ENCODE measurements at places on chromosomes 5 and 9.

DNA sequence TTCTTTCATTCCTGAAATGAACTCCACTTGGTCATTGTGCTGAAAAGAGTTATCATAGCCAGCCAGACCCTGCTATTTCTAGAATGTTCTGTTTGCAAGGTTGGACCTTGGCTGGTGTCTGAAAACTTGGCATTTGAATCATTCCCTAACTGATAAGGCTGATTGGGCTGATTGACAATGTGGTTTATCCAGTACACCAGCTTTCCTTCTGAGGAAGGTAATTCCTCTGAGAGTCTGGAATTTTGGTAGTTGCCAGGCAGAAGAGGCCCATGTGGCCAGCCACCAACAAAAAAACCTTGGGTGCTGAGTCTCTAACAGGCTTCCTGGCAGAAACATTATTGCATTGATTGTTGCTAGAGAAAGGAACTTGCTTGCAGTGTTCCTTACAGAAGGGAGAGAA is 15.3 kb downstream of the SEC61B start:
- DNase-seq = no peak

DNA sequence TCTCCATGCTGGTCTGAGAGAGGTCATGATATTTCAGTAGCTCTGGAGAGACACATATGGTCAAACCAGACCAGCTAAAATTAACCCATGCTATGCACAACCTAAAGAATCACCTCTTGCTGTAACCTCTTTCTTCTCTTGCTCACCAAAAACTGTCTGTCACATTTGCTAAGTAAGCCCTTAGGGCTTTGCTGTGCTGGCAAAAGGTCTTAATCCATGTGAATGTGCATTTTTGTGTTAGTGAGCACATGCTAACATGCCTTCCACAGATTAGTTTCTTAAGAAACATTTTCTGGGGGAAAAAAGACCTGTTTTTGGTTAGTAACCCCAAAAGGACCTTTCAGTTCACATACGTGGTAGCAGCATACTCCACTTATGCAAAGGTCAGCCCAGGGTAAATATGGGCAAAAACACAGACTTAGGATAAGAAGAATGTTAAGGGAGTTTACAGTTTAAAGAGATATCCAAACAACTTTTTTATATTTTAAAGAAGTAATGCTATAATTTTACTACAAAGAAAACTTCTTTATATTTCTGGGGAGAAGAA is 124.2 kb upstream of the CCDC152 start:
- DNase-seq = no peak

- DNase-seq = no peak
Observed at GRCh38 chr9:83484990-83485389, 53.2 kb downstream of the FRMD3 start.

DNA sequence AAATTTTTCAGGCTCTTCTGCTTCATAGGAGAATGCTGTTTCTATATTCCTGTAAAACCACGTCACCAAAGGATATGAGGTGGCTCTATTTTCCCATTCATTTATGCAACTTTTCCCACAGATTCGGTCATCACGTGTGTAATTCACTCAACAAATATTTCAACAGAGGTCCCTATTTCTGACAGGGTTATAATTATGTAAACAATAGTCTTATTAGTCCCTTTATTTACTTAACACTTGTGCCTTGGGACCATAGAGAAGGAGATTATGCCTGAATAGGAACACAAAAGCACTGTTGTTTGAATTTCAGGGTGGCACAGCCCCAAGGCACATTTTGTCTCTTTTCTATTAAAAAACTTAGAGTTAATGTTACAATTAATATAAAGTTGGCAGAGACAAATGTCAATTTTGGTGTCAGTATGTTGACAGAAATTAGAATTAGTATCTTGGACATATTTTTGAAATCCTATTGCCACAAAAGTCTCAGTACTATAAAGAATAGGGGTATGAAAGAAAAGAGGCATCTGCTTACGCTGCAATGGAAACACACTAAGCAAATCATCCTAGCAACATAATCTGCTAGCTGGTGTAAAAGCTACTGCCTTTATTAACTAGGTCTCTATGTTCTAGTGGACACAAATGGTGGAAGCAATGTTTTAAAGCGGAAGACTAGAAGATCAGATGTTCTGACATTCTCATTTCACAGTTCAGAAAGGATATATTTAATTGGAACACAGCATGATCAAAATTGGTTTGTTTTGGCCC is 229.1 kb upstream of the TBCA start:
- peak; percentile 84 for DNase-seq

- DNase-seq = no peak
Observed at GRCh38 chr5:80654054-80654390, 430 bp upstream of the MSH3 start.

- DNase-seq = peak; percentile 3
Observed at GRCh38 chr9:39587844-39588499, 232.5 kb downstream of the SPATA31A1 start.

- DNase-seq = peak; percentile 77
Observed at GRCh38 chr9:88733651-88734421, 198.9 kb downstream of the NXNL2 start.

- DNase-seq = no peak
Observed at GRCh38 chr9:104808035-104808614, 44.2 kb downstream of the NIPSNAP3B start.

- peak; percentile 98 for DNase-seq
Observed at GRCh38 chr5:132265336-132266030, 8.0 kb downstream of the PDLIM4 start.

DNA sequence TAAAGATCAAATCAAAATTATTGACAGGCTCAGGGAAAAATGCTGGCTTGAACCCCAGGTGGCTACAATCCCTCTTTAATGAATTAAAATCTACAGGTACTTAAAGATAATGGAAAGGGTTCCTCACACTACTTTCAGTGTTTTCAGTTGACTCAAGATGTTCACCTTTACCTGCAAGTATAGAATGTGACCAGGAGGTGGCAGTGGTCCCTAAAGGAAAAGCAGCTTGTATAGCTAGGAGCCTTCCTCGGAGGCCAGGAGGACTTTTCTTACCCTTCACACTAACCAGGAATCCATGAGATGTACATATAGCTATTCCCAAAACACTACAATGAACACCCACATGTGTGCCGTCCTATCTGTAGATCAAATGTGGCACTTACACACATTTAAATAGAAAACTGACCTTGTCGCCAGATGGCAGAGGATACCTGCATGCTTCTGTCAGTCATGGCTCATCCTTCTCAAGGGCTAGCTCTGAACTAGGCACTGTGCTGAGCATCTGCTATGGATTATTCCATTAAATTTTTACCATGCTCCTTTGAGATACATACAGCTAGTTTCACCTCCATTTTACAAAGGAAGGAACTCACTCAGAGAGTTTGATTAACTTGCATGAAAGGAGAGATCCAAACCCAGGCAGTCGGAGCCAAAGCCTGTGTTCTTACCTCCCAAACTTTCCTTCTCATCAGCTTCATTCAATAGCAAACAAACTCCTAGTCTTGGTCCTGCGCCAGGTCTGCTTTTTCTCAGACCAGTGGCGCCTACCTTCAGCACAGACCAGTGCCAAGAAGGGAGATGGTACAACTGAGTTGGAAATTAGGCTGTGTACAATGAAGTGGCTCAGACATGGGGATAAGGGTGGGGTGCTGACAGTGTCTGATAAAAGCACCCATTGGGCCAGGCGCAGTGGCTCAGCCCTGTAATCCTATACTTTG is 24.5 kb downstream of the C9orf152 start:
- peak; percentile 82 for DNase-seq

- DNase-seq = no peak
Observed at GRCh38 chr9:110919050-110919435, 119.2 kb downstream of the LPAR1 start.

DNA sequence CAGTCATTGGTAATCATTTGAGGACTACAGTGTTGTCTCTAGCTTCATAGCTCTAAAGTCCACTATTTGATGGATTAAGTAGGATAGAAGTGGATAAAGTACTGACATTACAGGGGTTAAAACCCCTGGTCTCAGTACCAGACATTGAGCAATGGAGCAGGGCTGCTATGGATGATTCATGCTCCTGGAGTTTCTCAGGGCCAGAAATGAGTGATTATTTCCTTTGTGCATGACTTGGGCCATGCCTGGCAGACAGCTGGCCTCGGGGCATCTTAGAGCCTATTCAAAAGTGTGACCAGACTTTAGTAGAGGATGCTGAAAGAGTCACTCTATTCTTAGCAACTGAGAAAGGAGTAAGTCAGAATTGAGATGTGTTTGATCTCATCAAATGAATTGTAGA is 350.7 kb upstream of the TLE4 start:
- peak; percentile 91 for DNase-seq

DNA sequence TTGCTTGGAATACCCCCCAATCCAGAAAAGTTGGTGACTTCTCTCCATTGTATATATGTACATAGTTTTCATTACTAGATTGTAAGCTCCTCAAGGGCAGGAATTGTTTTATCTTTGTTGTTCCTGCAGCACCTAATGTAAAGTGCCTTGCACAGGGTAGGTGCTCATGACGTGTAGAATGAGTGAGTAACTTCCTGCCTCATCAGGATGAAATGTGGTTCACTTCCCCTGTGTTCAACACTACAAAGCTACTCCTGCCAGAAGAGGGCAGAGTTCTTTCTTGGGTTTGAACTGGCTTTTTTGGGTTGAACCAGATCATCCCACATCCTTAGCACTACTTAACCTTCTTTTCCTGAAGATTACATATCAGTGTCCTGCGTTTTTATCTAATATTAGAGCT is 23.9 kb downstream of the GTF3C4 start:
- no peak for DNase-seq

DNA sequence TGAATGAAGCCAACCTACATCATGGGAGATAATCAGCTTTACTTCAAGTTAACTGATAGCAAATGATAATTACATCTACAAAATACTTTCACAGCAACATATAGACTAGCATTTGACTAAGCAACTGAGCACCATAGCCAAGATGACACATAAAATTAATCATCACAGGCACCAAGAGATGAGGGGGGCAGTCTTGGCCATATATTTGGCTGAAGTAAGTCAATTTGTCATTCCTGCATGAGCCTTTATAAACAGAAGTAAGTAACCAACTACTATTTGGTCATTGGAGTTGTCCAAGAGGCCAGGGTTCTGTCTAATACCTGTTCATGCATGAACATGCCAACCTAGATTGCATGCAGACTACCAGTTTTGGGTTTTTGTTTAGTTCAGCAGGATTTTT is 53.6 kb downstream of the PDCD1LG2 start:
- no peak for DNase-seq

DNA sequence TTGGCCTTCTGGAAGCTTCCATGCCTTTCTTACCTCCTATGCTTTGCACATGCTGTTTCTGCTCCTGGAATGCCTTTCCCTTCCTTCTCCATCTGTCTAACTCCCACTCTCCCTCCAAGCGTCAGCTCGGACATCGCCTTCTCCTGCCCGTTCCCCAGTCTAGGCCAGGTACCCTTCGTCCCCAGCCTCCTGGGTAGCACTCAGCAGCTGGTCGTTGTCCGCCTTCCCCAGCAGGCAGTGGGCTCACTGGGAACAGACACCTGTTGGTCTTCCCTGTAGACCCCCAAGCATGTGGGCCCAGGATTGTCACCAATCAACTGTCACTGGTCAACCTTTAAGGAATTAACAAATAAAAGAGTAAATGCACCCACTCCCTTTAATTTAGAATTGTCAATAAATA is 202.2 kb downstream of the RGS3 start:
- no peak for DNase-seq

DNA sequence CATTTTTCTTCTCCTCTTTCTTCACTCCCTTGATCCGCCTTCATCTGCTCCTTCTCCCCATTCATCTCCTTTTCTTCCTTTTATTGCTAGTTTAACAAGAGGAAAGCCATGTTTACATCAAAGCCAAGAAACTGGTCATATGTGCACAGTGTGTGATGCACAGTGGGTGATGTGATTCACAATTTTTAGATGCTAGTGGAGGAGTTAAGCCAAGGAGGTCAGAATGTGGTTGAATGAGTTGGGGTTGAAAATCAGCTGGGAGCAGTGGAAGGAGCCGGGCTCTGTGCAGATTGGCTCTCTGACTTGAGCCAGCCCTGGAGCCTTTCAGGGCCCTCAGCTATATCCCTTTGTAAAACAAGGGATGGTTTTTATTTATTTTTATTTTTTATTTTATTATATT is 7.3 kb downstream of the ACER2 start:
- peak; percentile 63 for DNase-seq

DNA sequence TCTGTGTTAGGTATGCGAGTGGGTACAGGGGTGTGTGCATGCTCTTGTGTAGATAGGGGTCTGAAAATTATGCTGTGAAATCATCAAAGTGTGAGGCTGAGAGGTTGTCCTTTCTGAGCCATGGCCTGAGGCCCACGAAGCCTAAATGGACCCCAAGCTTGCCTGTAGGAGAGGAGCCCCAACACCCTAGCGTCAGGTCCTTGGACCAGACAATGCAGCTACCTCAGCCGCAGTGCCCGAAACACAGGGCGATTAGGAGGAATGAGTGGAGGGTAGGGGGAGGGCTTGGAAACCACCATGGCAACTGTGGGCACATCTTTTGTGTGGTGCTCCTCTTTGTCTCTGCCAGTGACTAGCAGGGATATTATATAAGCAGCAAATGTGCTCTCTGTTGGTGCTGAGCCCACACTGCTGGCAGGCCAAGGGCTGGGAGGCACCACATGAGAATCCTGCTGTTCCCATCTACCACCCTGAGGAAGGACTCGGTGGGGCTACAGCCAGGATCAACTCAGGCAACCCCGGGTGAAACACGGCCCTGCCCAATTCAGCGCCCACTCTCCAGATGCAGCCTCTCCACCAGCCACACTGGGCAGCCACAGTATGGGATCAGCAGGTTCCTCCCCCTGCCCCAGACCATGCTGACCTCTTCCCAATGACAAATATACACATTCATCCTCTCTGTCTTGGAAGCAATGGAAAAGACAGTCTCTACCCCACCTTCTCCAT is 84.6 kb upstream of the FSTL4 start:
- DNase-seq = no peak

DNA sequence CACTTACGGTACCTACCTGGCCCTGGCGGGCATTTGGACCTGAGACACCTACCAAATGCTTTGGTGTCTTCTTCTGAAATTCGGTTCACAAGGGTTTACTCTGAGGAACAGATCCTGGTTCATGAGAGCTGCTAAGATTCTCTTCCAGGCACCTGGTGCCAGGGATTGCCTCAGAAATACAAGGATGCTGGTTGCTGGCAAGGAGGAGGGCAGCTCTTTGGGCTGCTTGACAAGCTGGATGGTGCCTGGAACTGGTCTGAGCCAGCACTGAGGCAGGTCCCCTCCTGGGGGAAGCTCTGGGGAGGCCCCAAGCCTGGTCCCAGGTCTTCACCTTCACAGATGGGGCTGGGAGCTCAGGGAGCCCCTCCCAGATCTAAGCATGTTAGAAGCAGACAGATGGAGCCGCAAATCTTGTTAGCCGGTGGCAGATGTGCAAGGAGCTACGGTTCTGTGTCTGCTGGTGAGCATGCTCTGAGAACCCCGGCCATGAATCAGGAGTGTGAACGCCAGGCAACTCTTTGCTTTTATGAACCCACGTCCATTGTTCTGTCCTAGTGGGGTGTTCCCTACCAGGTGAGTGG is 16.3 kb downstream of the FABP6 start:
- DNase-seq = no peak

All from fibroblast of villous mesenchyme (primary cell).